Peyer's patch (tissue), 4 donors: ENCODE measurements at places on chromosomes 11 and 22.

DNA sequence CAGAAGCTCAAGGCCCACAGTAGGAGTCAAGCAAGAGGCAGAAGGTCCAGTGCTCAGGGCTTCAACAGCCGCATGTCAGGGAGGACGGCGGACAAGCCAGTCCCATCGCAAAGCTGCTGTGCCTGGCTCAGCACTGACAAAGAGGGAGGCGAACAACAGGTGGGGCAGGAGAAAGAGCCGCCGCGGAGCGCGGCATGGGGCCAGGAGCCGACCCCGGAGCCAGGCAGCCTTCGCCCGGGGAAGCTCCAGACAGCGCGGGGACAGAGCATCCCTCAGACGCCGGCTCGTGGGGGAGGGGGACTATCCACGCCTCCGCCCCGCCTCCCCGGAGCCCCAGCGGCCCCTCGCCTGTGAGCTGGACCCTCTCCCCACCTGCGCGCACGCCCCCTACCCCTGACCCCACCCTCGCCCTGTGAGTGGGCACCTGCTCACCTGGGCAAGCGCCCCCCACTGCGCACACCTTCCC, 369 bp downstream of the DHCR7 start:
- H3K27me3 ChIP-seq, result no peaks in the 10 kb centered on the region
- peak; percentile 37 for DNase-seq
- H3K27ac ChIP-seq, result peak overlapping the region; percentile 91

DNA sequence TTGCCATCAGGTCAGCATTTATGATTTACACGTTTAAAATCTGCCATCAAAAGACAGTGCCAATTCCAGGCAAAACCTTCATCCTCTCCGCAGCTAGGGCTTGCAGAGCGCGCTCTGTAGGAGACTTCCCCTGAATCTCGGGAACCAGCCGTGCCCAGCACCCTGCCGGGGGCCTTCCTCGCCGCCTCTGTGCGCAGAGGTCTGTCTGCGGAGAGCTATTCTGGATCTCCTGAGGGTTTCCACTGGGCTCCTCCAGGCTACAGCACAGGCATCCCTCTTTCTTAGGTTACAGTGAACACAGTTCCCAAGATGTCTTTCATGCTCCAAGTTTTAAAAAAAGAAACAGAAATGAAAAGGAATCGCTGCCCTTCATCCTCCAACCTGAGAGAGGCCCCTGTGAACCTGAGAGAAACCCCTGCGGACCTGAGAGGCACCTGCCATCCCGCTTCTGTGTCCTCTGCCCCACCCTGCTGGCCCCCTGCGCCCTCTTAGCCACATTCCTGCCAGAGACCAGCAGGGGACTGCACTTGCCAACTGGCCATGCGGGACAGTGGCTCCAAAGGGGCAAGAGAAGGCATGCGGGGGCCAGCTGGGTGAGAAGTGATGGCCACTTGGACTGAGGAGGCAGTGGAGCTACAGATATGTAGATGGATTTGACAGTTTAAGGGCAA, 16.1 kb downstream of the TP53AIP1 start:
- DNase-seq, result no peak
- H3K27me3 ChIP-seq, result no peaks in the 10 kb centered on the region
- no peaks in the 10 kb centered on the region for H3K4me1 ChIP-seq
- H3K27ac ChIP-seq, result no peak overlapping the region
- no peak overlapping the region for H3K4me3 ChIP-seq

- no peaks in the 10 kb centered on the region for H3K27me3 ChIP-seq
- no peak for DNase-seq
- no peak overlapping the region for H3K4me3 ChIP-seq
- H3K36me3 ChIP-seq, result no peaks in the 10 kb centered on the region
- H3K27ac ChIP-seq, result no peak overlapping the region
- H3K4me1 ChIP-seq, result no peaks in the 10 kb centered on the region
These were observed 58.6 kb upstream of the CCT8L2 start for GRCh38 chr22:16651217-16651616.

- DNase-seq, result no peak
- H3K36me3 ChIP-seq, result no peaks in the 10 kb centered on the region
- H3K4me3 ChIP-seq, result no peak overlapping the region
- H3K27me3 ChIP-seq, result no peaks in the 10 kb centered on the region
These were observed 47.7 kb downstream of the COMMD9 start for GRCh38 chr11:36241497-36241896.

GRCh38 chr22:36687516-36687915, 16.0 kb downstream of the CACNG2 start:
- H3K27me3 ChIP-seq, result no peaks in the 10 kb centered on the region
- no peaks in the 10 kb centered on the region for H3K36me3 ChIP-seq
- no peaks in the 10 kb centered on the region for H3K4me1 ChIP-seq
- H3K4me3 ChIP-seq, result no peak overlapping the region
- DNase-seq, result no peak
- H3K27ac ChIP-seq, result no peak overlapping the region

DNA sequence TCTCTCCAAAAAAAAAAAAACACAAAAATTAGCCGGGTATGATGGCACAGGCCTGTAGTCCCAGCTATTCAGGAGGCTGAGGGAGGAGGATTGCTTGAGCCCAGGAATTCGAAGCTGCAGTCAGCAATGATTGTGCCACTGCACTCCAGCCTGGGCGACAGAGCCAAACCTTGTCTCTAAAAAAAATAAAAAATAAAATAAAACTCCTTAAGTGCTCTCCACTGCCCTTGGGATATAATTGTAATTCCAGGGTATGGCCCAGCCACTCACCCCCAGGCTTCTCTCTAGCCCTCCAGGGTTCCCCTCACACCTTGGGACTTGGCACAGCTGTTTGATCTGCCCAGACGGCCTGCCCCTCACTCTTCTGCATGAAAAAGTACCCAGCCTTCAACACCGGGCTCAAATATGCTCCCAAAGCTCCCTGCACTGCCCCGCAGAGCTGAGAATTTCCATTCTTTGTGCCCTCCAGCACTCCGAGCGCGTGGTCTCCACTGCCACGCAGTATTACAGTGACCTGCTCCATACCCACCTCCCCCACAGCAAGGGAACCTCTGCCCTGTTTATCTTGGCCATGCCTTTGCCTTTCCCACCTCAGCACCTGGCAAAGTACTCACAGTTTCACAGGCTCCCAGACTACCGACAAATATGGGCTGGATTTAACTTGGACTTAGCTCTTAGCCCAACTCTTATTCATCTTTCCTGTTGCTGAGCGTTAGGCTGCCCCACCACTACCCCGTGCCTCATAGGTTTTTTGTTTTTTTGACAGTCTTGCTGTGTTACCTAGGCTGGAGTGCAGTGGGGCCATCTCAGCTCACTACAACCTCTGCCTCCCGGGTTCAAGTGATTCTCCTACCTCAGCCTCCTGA, 7.6 kb upstream of the FTH1 start:
- peak overlapping the region; percentile 2 for H3K27ac ChIP-seq
- no peak overlapping the region for H3K4me3 ChIP-seq
- H3K27me3 ChIP-seq, result no peaks in the 10 kb centered on the region
- DNase-seq, result peak; percentile 68
- peaks cover 74% of the 10 kb centered on the region for H3K4me1 ChIP-seq

- H3K4me1 ChIP-seq, result no peaks in the 10 kb centered on the region
- no peak overlapping the region for H3K4me3 ChIP-seq
- DNase-seq, result no peak
- no peaks in the 10 kb centered on the region for H3K36me3 ChIP-seq
These were observed 15.9 kb upstream of the TPCN2 start for GRCh38 chr11:69032833-69033232.

GRCh38 chr11:15585602-15586331, 471.0 kb downstream of the INSC start:
- H3K4me1 ChIP-seq, result no peaks in the 10 kb centered on the region
- no peak for DNase-seq
- no peaks in the 10 kb centered on the region for H3K27me3 ChIP-seq
- no peaks in the 10 kb centered on the region for H3K36me3 ChIP-seq
- no peak overlapping the region for H3K27ac ChIP-seq
- H3K4me3 ChIP-seq, result no peak overlapping the region

- peak; percentile 60 for DNase-seq
- no peaks in the 10 kb centered on the region for H3K36me3 ChIP-seq
- peaks cover 17% of the 10 kb centered on the region for H3K4me1 ChIP-seq
- H3K4me3 ChIP-seq, result no peak overlapping the region
These were observed 98.8 kb downstream of the PKNOX2 start for GRCh38 chr11:125263268-125263790.

- H3K27me3 ChIP-seq, result no peaks in the 10 kb centered on the region
- H3K27ac ChIP-seq, result no peak overlapping the region
- no peak overlapping the region for H3K4me3 ChIP-seq
- H3K36me3 ChIP-seq, result no peaks in the 10 kb centered on the region
These were observed 4.3 kb upstream of the MARK2 start for GRCh38 chr11:63834535-63835157.
